Fibroblast of lung (primary cell): ENCODE measurements at places on chromosomes 16 and 17. TPM values are rescaled to one million over a fixed set of nuclear protein-coding genes. Genes with fewer than 3 reads are reported as not detected.

DNA sequence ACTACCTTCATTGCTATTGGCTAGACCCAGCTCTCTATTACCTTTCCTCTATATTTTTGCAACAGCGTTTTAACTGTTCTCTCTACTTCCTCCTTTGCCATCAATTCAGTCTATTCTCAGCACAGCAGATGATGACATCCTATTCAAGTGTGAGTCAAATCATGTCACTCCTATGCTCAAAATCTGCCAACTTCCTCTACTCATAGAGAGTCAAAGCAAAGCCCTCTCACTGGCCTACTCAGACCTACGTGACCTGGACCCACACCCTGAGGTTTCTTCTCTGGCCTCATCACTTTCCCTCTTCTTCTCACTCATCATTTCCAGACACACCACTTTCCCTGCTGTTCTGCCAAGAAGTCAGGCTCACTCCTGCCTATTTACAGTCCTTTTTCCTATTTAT, 289.0 kb upstream of the AXIN2 start:
- no peak for DNase-seq

GRCh38 chr16:715477-716199, 720 bp downstream of the METRN start:
- peak; percentile 31 for DNase-seq

ETV4 gene
- 0.33 and 0.51 TPM in 2 replicates for total RNA-seq

IGSF6 gene
- total RNA-seq = under 0.01 TPM in 1 of 2 replicates, not detected in the other

DNA sequence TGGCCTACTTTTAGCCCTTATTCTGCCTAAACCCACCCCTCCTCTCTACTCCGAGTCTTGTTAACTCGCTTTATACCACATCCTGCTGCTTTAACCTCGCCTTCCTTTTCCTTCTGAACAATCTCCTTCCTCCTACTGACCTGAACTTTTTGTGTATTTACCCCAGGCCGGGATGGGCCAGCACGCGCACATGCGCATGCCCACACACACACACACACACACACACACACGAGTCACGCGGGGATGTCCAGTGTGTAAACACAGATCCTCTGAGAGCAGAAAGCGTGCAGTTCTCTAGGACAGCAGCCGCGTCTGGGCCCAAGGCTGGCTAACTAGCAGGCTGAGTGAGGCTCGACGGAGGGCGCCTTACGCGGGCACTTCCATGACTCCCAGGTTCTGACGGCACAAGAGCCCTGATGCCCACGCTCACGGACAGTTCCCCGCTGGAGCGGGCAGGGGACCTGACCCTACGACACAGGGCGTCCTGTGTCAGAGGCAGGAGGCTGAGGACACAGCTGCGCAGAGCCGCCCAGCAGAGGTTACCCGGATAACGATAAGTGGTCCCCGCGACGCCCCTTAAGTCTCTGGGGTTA, 610 bp downstream of the PIK3R5 start:
- no peak for DNase-seq

DNA sequence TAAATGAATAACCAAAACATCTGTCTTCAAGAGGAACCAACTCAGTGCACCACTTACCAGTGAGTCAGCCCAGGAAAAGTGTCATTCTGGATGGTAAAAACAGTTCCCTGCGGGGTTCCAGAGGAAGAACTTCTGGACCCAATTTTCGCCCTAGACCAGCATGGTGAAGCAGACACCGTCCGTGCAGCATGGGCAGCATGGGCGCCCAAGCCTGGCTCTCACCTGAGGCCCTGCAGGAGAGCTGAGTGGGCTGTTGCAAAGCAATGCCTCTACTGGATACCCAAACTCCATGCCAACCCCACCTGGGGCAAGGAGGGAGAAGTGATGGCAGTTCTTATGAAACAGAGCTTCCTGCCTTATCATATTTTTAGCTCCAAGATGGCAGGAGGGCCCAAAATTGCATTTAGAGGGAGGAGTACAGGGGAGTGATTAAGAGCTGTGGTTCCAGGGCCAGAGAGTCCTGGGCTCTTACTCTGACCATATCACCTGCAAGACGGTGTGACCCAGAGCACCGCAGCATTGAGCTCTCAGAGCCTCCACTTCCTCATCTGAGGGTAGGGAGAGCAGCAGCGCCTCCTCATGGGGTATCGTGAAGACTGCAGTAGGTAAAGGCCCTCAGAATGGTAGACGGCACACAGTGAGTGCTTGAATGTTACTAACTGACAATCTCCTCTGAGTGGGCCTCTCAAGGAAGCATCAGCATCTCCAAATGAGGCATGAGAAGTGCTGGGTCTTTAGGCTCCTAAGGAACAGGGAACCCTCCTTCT, 16.6 kb upstream of the INPP5K start:
- no peak for DNase-seq

C16orf92 gene
- total RNA-seq = not detected in 2 replicates

C17orf107 gene
- total RNA-seq = 1.8 and 2.3 TPM in 2 replicates

DNA sequence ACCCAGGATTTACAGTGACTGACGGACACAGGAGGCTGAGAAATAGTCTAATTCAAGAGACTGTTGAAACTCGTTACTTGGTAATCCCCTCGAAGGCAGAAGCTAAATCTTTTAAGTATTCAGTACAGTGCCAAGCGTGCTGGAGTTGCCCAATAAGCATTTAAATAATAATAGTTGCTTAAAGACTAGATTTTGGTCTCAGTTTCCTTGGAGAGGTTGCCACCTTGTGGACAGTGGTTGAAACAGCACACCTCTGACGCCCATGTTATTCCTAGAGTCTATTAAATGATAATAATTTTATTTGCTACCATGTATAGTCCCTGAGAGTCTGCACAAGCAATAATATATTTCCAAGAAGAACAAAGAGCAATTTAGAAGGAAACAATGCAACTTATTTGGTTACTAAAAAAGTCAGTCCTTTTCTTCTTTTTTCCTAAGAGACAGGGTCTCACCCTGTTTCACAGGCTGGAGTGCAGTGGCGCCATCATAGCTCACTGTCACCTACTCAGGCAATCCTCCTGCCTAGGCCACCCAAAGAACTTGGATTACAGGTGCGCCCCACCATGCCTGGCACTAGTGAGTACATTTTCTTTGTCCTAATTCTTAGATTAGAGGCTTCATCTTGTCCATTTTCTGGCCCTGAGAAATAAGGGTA, 138.0 kb upstream of the NUDT7 start:
- peak; percentile 58 for DNase-seq

GRCh38 chr17:76142039-76142584, 1.1 kb upstream of the FOXJ1 start:
- DNase-seq = no peak

MFAP4 gene
- total RNA-seq = 81.3 and 137 TPM in 2 replicates

METTL2A gene
- total RNA-seq = 18.5 and 18.7 TPM in 2 replicates

PLD6 gene
- 6.7 and 7.8 TPM in 2 replicates for total RNA-seq

DNA sequence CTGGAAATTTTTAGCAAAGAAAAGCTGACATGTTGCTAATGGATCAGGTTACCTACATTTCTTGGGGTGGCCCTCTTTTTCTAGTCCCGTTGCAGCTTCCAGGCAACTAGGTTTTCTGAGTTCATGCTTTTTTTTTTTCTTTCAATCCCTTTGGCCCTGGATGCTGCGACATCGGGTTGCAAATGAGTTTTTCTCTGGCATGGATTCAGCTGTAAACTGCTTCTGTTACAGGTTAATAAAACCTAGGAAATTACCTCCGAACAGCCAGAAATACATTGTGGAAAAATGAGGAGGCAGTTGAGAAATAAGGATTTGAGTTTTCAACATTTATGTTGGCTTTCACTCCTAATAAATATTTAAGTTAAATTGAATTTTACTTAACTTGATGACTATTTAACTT, 149.8 kb upstream of the MAF start:
- no peak for DNase-seq

- no peak for DNase-seq
Measured at GRCh38 chr16:69787883-69788282, 25.8 kb downstream of the WWP2 start.
